ENCODE measurements at places on chromosomes 11 and 22. TPM values are rescaled to one million over a fixed set of nuclear protein-coding genes. Genes with fewer than 3 reads are reported as not detected.

The HPX gene
- 2.5 TPM for polyA plus RNA-seq

The DLG2 gene
- polyA plus RNA-seq = 9.6 TPM

The BARX2 gene
- polyA plus RNA-seq = 0.68 TPM

The CARNS1 gene
- 73.3 TPM for polyA plus RNA-seq

The OR8D1 gene
- polyA plus RNA-seq = 0.05 TPM

- peak; percentile 34 for DNase-seq
These were observed 30.0 kb downstream of the LINC01488 start for GRCh38 chr11:69511358-69512055.

- no peak for DNase-seq
These were observed 723 bp upstream of the SCUBE1 start for GRCh38 chr22:43343670-43344519.

GRCh38 chr11:96001037-96001436, 77.1 kb upstream of the MTMR2 start:
- DNase-seq = no peak

GRCh38 chr11:47566149-47566698, 825 bp downstream of the PTPMT1 start:
- DNase-seq = no peak

GRCh38 chr11:1854949-1855885, 2.3 kb downstream of the LSP1 start:
- no peak for DNase-seq

- no peak for DNase-seq
These were observed 44.1 kb upstream of the RAB1B start for GRCh38 chr11:66224226-66224855.

- no peak for DNase-seq
These were observed 522.9 kb downstream of the NTM start for GRCh38 chr11:131893103-131893890.

- no peak for DNase-seq
These were observed 40.1 kb upstream of the TUB start for GRCh38 chr11:8040921-8041285.

DNA sequence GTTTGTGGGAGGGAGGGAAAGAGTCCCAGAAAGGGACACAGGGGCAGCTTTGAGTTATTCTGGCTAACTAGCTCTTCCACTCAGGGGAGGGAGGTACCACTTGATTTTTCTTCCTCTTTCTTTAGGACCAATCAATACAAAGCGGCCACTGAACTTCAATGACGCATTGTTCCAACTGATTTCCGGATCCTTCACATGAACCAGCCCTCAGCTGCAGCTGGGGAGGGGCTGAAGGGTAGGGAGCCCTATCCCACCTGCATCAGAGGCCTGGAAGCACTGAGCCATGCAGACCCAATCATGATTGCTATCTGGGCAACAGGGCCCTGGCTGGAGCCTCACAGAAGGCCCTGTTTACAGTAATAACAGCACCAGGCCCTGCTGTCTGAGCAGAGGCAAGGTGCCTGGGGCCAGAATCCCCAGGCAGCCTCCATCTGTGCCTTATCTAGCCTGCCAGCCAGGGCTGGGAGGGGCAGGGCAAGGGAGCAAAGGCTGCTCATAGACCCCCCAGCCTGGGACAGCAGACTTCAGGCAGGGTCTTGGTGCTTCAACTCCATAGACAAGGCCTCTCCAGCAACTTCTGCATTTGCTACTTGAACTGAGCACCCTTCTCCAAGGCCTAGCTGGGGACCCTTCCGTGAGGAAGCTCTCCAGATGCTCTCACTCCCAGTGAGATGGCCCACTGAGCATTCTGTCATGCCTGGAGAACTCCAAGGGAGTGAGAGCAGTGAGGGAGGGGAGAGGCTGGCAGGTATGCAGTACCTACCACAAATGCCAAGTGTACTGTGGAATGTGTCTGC, 22.5 kb downstream of the CLPB start:
- no peak for DNase-seq

- DNase-seq = no peak
These were observed 650.8 kb upstream of the KIRREL3 start for GRCh38 chr11:127651175-127651887.
